ENCODE measurements at places on chromosomes 5 and 9.
A peak's percentile ranks its signal among the peaks of the same experiment; 100 is the strongest.

DNA sequence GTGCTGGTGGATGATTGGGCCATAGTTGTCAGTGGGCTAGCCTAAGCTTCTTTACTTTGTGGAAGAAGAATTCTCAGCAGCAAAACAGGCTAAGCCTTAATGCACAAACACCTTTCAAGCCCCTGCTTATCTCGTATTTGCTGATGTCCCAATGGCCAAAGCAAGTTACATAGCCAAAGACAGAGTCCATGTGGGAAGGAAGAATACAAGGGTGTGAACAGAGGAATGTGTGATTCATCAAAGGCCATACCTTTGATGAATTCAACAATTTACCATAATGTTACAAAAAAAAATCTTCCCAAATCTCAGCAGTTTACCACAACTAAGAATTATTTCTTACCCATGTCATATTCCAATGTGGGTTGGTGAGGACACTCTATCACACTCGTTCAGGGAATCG, 1.2 kb upstream of the YTHDC2 start:
- no peak for DNase-seq

- DNase-seq, result peak; percentile 22
These were observed 977 bp downstream of the MGAT4B start for GRCh38 chr5:179805529-179806249.

DNA sequence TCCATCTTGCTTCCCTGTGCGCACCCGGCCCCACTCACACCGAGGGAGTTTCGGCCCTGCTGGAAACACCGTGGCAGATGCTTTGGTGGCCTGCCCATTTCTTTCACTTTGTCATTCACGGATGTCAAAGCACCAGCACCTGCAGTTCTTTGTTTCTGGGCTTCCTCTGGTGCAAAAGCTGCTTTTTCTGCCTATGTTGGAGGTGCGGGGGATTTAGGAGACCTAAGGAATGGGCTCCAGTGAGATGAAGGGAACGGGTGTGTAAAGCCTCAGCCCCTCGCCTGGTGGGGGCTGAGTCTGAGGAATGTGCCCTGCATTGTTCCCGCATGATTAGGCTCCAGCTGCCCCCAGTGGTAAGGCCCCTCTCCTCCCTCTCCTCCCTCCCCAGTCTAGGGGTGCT, 62.3 kb downstream of the THBS4 start:
- no peak for DNase-seq

- no peak for DNase-seq
These were observed 142.7 kb downstream of the PIP5K1B start for GRCh38 chr9:68847765-68848164.

DNA sequence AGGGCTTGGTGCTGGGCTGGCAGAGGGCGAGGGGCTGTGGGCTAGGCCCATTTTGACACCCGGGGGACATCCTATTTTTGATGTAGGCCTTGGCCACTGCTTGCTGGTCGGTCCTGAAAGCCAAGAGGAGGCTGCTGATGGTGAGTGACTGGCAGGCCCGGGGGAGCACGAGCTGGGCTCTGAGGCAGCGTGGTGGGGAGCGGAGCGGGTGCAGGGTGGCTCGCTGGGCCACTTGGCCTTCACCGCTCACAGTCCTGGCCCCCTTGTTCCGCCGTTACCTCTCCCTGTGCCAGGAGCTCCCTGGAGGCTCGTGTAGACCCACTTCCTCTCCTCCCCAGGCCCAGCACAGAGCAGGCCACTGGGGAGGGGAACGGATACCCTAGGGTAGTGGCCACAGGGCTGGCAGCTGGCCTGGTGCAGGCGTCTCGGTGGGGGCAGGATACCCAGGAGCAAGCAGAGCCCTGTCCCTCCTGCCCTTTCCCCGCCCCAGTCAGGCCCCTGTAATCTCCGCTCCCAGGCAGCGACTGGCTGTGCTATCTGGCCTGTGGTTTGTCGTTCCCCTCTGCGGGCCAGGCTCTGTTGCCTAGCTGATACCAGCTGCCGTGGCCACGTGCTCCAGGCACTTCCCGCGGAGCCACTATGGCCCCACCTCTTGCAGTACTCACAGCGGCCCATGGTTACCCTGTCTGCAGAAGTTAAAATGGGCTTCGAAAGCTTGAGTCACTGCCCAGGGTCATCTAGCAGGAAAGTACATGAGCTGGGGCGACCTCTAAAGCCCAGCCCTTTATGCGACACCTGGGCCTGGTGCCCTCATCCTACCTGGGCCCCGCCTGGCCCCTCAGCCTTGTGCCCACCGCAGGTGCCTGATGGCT, 11.7 kb upstream of the DOLPP1 start:
- peak; percentile 84 for DNase-seq

DNA sequence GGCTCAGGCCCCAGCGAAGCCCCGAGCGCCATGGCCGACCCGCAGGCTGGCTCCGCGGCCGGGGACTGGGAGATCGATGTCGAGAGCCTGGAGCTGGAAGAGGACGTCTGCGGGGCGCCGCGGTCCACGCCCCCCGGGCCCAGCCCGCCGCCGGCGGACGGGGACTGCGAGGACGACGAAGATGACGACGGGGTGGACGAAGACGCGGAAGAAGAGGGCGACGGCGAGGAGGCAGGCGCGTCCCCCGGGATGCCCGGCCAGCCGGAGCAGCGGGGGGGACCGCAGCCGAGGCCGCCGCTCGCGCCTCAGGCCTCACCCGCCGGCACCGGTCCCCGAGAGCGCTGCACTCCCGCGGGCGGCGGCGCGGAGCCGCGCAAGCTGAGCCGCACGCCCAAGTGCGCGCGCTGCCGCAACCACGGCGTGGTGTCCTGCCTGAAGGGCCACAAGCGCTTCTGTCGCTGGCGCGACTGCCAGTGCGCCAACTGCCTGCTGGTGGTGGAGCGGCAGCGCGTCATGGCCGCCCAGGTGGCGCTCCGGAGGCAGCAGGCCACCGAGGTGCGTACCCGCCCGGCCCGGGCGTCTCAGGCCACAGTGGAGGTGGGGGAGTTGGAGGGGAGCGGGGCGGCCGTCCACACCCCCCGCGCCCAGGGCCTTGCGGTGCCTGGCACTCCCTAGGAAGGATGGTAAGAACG, 1.6 kb downstream of the DMRT2 start:
- no peak for DNase-seq

- no peak for DNase-seq
These were observed 17.2 kb upstream of the THG1L start for GRCh38 chr5:157713830-157714595.

- no peak for DNase-seq
These were observed 25.5 kb upstream of the SLC6A3 start for GRCh38 chr5:1470762-1471211.

DNA sequence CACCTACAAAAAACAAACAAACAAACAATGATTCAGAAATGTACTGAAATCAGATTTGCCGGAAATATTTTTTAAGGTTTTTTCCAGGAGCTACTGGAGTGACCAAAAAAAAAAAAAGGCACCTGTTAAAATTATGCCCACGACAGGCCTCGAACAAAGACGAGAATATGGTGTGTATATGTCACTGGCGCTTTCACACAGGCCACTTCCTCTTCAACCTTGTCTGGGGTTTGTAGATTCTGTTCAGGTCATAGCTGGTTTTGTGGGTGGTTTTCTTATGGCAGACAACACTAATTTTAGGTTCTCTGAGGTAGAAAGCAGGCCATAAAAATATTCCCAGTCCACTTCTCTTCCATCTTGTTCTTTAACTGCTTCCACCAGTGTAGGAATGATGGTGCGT, 7.0 kb downstream of the NDUFB6 start:
- DNase-seq, result no peak

DNA sequence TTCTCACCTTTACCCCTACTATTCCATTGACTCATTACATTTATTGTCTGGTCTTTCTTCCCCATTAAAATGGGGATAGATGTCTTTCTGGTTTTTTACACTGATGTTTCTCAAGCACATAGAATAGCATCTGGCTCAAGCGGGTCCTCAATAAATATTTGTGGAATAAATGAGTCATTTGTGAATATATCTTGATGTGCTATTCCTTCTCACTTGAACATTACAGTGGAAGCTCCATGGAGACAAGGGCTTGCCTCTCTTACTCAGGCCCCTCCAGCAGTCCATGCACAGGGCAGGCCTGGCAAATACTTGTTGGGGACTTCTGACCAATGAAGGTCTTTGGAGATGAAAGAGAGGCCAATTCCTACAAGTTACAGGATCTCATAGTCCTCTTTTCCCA, 151.7 kb upstream of the TAS2R1 start:
- DNase-seq, result no peak

- no peak for DNase-seq
These were observed 902 bp downstream of the HABP4 start for GRCh38 chr9:96450613-96451528.

DNA sequence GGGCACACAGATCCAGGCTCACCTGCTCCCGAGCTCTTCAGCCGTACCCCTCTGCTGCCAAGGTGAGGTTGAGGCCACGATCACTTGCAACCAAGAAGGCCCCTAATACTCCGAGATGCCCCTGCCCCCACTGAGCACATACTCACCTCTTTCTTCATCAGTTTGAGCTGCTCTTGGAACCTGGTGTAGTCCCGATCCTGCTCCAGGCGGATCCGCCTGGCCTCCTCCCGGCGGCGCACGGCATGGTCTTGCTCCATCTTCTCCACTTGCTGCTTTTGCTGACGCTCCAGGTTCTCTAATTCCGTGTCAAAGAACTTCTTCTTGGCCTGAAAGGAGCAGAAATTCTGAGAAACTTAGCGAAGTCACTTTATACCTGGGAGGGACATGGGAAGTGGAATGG, 75.7 kb upstream of the FBXW11 start:
- no peak for DNase-seq

DNA sequence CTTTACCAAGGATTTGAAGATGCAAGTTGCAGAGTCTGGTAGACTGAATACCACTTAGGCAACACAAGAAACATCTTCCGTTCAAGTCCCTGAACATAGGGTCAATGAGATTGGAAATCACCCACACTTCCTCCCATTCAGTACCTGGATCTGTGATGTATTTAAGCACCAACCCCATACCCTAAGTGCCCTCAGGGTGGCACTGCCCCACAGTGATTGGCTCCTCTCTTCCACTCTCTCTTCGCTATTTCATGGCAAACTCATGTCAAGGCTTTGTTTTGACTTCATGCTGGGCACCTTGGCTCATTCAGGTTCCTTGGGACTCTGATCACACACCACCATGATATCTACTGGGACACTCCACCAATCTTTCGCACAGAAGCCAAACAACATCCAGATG, 53.7 kb downstream of the GGTA1 start:
- DNase-seq, result no peak

DNA sequence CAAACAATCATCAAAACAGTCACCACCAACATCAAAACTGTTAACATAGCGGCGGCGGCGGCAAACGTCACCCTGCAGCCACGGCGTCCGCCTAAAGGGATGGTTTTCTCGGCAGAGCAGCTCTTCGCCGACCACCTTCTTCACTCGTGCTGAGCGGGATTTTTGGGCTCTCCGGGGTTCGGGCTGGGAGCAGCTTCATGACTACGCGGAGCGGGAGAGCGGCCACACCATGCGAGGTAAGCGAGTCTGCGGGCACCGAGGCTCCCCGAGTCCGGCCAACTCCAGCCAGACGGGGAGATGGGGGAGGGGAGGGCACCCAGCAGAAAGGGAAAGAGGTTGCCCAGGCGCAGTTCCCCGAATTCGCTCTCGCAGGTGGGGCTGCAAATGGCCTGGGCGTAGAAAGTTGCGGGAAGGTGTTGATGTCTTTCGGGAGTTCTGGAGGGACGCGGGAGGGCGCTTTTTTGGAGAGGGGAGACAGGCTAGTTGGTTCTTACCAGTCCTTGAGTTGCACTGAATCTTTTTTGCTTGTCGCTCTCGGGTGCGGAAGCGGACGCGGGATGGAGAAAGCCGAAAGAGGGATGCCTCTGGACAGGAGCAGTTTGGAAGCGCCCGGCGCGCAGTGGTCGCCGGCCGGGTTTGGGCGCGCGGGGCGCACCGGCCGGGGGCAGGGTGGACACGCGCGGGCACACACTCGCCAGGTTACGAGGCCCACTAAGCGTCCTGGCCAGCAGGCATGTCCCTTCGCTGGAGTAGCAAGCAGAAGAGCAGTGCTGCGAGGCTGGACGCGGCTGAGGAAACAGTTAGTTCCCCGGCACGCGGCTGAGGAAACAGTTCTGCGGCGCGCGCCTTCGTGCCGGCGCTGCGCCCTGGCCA, 849 bp downstream of the RORB start:
- no peak for DNase-seq

- no peak for DNase-seq
These were observed 162.4 kb downstream of the TTC39B start for GRCh38 chr9:15144622-15145061.

DNA sequence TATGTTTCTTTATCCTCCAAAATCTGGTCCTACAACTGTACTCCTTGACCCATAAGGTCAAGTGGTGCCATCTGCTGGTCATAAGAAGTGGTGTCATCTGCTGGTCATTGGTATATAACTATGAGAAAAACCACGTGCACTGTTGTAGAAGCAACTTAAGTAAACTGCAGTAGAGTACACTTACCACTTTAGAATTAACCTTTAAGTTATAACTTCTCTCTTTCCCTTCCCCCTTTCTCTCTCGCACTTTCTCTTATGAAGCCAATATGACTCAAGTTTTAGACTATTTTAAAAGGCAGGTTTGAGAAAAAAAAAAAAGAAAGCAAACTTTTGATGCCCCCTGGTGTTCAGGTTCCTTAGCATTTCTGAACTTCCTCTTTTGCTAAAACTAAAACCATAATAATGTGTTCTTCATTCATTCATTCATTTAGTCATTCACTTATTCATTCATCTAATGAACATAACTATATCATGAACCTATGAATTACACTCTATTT, 12.8 kb upstream of the MTAP start:
- DNase-seq, result peak; percentile 90

GRCh38 chr5:172583931-172584511, 57.0 kb upstream of the NEURL1B start:
- DNase-seq, result no peak

GRCh38 chr5:132052520-132052919, 7.9 kb upstream of the IL3 start:
- DNase-seq, result no peak

DNA sequence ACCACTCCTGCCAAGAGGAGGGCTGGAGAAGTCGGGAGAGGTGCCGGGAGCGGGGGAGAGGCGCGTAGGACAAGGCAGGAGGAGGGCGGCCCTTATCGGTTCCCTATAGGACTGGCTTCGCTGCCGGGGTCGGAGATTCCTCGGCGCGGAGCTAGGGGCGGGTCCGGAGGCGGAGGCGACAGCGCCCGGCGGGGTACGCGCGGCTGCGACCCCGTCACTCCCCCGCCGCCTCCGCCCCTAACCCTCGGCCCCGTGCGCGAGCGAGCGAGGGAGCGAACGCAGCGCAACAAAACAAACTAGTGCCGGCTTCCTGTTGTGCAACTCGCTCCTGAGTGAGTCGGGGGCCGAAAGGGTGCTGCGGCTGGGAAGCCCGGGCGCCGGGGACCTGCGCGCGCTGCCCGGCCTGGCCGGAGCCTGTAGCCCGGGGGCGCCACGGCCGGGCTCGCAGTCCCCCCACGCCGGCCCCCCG, 2.0 kb downstream of the GLIS3 start:
- DNase-seq, result no peak

- DNase-seq, result no peak
These were observed 9.1 kb downstream of the AFAP1L1 start for GRCh38 chr5:149280802-149281201.
